ENCODE measurements at places on chromosomes 1 and 21. TPM values are rescaled to one million over a fixed set of nuclear protein-coding genes. Genes with fewer than 3 reads are reported as not detected.

- no peak for DNase-seq
These were observed 52.8 kb upstream of the STUM start for GRCh38 chr1:226495716-226496115.

GRCh38 chr21:36111238-36111637 is 23.6 kb upstream of the CBR3 start:
- peak; percentile 27 for DNase-seq

USH2A gene
- not detected for total RNA-seq

WLS gene
- 43.2 TPM for total RNA-seq

GRCh38 chr21:45818904-45819285 is 162.7 kb upstream of the COL6A1 start:
- DNase-seq, result no peak
